Pancreas (tissue), 10 donors: ENCODE measurements at places on chromosomes 7 and 10. TPM values are rescaled to one million over a fixed set of nuclear protein-coding genes. Genes with fewer than 3 reads are reported as not detected.

GRCh38 chr7:5827755-5828154 is 46.3 kb upstream of the RNF216 start:
- DNase-seq: no peak

Gene MYO3A
- total RNA-seq: 0.85 TPM

DNA sequence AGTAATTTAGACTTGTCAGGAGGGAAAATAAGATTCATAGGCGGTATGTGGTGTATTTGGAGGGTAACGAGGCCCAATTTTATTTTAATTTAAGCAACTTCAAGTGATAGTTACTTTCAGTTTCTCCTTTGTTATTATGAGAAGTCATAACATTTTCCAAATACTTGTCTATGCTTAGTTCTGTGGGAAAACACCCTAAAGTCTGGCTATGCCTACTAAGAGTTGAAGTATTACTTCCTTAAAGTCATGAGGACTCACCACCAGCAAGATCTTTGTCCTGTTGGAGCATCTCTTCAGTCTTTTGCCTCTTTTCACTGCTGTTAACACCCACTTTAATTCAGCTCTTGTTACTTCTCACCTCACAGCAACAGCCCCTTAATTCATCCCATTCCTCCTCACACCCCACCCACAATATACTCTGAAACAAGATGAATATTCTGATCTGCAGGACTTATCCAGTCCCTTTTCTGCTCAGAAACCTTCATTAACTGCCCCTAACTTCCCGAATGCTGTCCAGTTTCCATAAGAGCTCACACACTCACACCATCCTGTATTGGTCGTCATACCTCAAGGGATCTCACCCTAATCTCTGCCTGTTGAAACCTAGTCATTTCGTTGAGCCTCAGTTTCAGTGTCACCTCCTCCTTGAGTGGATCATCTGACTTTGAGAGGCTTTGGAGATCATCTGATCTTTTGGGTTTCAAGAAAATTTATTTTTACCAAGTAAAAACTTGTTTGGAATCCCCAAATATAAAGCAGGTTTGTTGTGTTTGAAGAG is 61.3 kb downstream of the DNAH11 start:
- no peak for DNase-seq

DNA sequence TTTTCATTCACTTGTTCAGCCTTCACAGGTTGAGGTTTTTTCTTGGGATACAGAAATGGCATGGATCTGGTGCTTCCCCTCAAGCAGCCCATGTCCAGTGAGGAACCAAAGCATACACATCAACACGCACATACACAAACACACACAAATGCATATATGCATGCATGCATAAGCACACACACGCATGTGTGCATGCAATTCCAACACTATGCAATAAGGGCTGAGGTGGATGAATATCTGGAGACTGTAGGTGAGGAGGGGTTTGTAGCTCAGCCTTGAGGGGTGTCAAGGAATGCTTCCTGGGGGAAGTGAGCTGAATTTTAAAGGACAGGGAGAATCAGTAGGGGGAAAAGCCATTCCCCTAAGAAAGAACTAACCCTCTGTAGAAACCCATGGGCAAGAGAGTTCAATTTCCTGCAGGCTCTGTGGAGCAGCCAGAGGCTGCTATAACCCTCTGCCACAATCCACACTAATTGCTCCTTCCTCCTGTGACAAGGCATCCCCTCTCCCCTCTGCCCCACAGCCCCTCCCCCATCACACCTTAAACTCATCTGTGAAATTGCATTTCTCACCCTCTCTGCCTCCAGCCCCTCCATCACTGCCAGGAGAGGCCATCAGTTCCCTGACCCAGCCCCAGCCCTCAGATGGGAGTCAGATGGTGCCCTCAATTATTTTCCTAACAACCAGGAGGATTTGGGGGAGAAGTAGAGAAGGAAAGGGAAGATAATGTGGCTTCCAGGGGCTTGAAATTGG is 316.4 kb downstream of the RPS24 start:
- DNase-seq: no peak

DNA sequence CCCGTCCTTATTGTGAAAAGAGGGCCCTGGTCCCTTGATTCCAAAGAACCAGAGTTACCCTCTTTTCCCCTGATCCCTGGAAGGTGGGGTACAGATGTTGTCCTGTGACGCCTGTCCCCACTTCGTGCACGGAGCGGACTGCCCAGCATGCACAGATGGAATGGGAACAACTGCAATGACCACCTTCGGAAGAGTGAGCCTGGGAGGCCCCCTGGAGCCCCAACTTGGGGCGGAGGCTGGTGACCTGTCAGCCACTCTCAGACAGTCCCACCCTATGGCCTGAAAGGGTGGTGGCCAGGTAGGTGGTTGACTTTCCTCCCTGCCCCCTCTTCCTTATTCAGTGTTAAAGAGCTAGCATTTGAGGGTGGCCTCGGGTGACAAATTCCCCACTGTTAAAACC is 196.6 kb upstream of the GALNT17 start:
- no peak for DNase-seq

GRCh38 chr10:126270111-126270510 is 118.2 kb downstream of the ADAM12 start:
- DNase-seq: no peak

DNA sequence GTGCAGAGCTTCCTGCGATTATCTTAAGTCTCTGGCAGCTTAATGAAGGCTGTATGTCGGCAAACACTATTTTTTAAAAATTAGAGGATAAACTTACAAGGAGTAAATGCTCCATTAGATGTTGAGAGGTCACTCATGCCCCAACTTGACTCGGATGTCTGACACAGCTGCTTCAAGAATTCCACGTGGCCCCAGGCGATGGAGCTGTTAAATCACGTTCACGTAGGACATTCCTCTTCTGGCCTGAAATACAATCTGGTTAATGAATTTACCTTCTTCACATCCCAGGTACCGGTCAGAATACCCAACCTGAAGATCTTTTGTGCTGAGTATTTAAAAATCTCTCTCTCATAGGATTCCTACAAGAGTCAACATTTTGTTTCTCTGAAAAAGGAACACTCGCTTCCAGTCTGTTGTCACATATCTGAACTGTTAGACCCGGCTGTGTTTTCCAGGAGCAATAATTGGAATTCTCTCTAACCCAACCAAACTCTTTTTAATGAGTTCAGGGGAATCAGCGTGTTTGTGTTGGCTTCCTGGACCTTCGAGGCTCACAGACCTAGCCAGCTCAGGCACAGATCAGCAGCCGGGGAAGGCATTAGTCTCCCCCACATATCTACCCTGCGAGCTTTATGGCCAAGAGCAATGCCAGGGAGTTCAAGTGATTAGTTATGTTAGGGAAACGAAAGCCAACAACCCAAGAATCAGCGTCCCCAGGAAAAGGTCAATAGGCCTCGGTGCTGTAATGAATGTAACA is 284.9 kb downstream of the FGFR2 start:
- DNase-seq: no peak

GRCh38 chr10:5266804-5267203 is 70.2 kb downstream of the AKR1C4 start:
- no peak for DNase-seq

Gene PRKAR2B
- 8.3 TPM for total RNA-seq

DNA sequence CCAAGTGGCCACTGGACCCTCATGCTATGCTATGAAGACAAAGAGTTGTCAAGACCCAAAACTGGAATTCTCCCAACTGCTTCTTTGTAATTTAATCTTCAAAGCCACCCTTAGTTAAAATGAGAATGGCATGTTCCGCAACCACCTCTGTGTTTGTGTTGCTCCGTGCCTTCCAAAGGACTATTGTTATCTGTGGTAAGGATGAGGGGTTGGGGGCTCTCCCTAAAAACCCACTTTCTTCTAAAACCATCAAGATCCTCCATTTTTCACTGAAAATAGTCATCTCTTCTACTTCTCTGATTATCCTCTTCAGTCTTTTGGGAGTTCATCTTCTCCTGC is 222.1 kb upstream of the AOAH start:
- no peak for DNase-seq

GRCh38 chr7:120462991-120463390 is 190.0 kb downstream of the KCND2 start:
- no peak for DNase-seq

Gene SHH
- total RNA-seq: 0.61 TPM

DNA sequence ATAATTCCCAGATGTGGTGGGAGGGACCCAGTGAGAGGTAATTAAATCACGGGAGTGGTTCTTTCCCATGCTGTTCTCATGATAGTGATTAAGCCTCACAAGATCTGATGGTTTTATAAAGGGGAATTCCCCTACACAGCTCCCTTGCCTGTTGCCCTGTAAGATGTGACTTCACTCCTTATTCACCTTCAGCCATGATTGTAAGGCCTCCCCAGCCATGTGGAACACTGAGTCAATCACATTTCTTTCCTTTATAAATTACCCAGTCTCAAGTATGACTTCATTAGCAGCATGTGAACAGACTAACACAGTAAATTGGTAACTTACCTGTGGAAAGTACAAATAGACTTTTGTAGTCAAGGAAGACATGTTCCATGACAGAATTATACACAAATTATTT is 55.2 kb downstream of the ZNF716 start:
- DNase-seq: no peak

- DNase-seq: no peak
These were observed 784.0 kb downstream of the SUGCT start for GRCh38 chr7:40918701-40919271.

GRCh38 chr10:127216786-127217185 is 20.4 kb upstream of the INSYN2A start:
- DNase-seq: no peak

Gene NPM3
- 13.2 TPM for total RNA-seq

GRCh38 chr7:159210581-159211235 is 66.0 kb upstream of the VIPR2 start:
- no peak for DNase-seq

DNA sequence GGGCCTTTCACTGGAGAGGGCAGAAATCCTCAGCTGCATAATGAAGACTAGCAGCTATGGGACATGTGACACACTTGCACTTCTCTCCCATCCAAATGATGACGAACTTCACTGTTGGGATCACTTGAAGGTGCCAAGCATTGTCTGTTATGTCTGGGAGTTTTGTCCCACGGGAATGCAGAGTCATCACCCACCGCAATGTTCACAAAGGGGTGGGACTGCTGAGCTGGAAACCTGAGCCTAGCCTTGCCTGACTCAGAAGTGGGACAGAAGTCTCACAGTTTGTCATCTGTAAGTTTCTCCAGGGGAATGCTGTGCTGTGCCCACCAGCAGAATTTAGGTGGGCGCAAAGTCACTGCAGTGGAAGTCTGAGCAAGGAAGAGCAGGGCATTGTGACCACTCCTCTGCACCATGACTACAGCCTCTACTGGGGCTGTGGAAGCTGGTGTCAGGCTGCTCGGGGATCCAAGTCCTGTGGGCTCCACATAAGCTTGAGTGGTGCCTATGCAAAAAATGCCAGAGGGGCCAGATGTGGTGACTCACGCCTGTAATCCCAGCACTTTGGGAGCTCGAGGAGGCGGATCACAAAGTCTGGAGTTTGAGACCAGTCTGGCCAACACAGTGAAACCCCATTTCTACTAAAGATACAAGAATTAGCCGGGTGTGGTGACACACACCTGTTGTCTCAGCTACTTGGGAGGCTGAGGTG is 472.0 kb upstream of the CNTNAP2 start:
- no peak for DNase-seq

DNA sequence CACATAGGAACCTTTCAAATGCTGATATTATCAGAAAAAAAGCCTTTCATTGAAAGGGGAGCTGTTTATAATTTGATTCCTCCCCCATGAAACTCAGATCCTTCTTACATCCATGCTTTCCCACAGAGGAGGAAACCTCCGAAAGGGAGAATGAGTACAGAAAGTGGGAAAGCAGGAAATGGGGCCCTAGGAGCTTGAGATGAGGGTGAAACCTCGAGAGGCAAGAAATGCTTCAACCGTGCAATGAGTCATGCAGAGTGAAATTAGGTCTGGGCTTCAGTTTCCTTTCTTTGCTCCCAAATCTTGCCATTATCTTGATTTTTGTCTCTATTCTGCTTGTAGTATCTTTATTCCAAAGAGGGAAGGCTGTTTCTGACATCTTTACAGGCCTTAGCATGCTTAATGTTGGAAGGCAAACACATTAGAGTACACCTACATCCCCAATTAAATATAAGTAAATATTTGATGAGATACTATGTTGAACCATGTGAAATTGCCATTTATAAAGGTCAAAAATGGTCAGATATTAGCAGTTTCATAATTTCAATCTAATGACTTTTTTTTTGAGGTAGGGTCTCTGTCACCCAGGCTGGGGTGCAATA is 79.1 kb downstream of the NAMPT start:
- DNase-seq: no peak

DNA sequence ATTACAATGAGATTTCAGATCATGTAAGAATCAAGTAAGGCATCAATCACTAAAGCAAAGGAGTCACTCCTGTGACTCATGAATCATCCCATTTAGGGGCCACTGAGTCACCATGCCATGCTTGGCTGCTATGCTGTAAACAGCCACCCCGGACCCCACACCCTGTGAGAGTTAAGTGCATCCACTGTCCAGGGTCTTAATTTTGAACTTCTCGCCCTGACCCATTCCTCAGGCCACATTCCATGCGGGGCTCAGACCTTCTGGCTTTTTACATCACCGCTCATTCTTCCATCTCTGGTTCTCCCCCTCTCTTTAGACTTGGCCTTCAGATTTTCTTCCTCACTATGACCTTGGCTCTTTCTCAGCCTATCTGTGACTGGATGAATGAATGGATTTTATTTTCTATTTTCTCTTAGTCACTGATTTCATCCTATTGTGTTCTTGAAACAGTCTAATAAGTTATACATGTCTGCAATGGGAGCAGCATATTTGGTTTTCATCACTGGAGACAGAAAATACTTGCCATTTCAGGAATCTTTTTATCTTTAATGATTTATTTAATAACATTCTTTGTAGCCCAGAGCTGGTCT is 239.6 kb downstream of the SKIDA1 start:
- DNase-seq: no peak

- DNase-seq: no peak
These were observed 211.3 kb downstream of the CXCL12 start for GRCh38 chr10:44173608-44173894.

GRCh38 chr7:28083164-28083997 is 97.2 kb downstream of the JAZF1 start:
- DNase-seq: no peak

Gene SLC39A12
- not detected for total RNA-seq

Gene PAPSS2
- 42.7 TPM for total RNA-seq

Gene FAM25A
- total RNA-seq: not detected

GRCh38 chr10:30839652-30840051 is 192.0 kb downstream of the ZNF438 start:
- no peak for DNase-seq

GRCh38 chr7:155863721-155864151 is 51.5 kb upstream of the SHH start:
- DNase-seq: no peak

DNA sequence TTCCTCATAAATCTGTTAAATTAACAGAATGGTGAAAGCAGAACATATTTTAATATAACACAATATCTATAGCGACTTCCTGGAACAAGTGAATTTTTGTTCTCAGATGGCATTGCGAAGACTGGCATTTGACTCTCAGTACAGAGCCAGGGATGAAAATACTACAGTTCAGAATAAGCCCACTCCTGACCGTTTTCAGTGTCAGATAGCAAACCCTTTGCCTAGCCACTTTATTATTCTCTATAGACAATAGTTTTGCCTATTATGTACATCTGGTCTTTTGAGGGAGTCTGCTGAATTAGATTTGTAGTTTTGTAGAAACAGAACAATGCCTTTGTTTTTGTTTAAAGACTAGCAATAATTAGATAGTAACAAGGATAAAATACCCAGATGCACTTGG is 2.3 kb downstream of the MINPP1 start:
- no peak for DNase-seq

GRCh38 chr7:47991741-47992311 is 12.4 kb upstream of the HUS1 start:
- DNase-seq: peak; percentile 77
